ENCODE measurements at places on chromosomes 11 and 22.
A peak's percentile ranks its signal among the peaks of the same experiment; 100 is the strongest.

DNA sequence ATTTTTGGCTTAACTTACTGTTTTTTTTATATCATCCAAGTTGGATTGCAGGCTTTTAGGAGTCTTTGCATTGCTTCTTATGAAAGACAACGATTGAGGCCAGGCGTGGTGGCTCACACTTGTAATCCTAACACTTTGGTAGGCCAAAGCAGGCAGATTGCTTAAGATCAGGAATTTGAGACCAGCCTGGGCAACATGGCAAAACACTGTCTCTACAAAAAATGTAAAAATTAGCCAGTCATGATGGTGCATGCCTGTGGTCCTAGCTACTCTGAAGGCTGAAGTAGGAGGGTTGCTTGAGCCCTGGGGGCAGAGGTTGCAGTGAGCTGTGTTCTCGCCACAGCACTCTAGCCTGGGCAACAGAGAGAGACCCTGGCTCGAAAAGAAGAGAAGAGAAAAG, 56.6 kb downstream of the BID start:
- no peak for DNase-seq

GRCh38 chr11:2762451-2762850, 62.7 kb upstream of the KCNQ1OT1 start:
- no peak for DNase-seq

GRCh38 chr11:44608991-44609782, 43.7 kb downstream of the CD82 start:
- DNase-seq = peak; percentile 55

DNA sequence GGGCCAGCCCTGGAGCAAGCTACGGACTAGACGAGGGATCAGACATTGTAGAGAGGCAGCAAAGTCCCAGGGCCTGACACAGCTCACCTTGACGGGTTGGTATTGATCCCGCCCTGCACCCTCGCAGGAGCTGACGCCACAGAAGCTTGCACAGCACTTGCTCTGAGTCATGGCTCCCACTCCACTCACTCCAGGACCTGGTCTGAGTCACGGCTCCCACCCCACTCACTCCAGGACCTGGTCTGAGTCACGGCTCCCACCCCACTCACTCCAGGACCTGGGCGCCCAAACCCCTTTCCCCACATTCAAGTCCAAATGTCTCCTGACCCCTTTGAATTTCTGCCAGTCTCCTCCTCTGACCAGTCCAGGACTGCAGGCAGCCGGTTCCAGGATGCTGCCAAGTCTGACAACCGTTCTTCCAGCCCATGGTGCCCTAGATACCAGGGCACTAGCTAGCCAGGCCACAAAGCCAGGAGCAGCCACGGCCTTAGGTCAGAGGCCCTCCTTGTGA, 6.0 kb upstream of the PNPLA5 start:
- no peak for DNase-seq

DNA sequence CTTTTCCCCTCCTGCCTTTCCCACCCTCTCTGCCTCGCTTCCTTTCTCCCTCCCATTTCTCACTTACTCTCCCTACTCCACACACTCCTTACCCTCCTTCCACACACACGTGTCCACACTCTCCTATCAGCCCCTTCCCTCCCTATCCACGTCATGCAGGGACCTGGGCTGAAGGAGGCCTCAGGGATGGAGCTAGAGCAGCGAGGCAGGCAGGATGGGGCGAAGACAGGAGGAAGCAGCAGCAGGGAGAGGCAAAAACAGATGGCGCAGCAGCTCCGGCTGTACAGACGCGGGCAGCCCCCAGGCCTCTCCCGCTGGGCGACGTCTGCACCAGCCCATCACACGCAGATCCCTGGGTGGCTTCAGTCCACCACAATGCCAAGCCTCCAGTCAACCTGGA, 97.9 kb downstream of the SPATA19 start:
- DNase-seq = no peak

DNA sequence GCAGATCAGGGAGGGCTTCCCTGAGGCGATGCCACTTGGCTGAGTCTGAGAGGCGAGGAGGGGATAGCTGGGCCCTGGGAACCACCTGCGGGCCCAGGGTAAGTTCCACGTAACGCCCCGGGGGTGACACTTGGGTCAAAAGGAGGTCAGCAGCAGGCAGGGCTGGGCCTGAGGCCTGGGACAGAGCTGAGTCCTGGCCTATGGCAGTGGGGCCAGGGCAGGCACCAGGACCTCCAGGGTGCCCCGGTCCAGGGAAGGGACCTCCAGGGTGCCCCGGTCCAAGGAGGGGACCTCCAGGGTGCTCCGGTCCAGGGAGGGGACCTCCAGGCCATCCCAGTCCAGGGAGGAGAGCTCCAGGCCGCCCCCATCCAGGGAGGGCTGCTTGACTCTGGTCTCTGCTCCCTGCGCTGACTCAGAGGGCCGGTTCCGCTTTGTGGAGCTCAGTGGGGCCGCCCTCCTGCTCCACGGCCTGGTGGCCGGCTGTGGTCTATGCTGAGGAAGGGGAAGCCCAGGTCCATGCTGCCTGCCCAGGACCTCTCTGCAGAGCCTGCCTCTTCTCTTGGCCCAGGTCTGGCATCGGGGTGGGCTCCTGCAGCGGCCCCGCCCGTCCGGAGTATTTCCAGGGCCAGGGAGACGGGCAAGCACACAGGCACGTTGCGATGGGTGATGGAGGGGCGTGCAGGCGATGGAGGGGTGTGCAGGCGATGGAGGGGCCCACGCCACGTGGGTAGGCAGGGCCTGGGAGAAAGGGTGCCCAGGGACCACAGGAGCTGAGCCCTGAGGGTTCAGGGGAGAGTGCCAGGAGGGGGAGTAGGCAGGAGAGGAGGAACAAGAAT, 19.5 kb upstream of the WNT7B start:
- no peak for DNase-seq

GRCh38 chr11:38582756-38583155, 1984.7 kb upstream of the RAG2 start:
- no peak for DNase-seq

GRCh38 chr11:32400670-32401369, 34.5 kb downstream of the WT1 start:
- DNase-seq = no peak

DNA sequence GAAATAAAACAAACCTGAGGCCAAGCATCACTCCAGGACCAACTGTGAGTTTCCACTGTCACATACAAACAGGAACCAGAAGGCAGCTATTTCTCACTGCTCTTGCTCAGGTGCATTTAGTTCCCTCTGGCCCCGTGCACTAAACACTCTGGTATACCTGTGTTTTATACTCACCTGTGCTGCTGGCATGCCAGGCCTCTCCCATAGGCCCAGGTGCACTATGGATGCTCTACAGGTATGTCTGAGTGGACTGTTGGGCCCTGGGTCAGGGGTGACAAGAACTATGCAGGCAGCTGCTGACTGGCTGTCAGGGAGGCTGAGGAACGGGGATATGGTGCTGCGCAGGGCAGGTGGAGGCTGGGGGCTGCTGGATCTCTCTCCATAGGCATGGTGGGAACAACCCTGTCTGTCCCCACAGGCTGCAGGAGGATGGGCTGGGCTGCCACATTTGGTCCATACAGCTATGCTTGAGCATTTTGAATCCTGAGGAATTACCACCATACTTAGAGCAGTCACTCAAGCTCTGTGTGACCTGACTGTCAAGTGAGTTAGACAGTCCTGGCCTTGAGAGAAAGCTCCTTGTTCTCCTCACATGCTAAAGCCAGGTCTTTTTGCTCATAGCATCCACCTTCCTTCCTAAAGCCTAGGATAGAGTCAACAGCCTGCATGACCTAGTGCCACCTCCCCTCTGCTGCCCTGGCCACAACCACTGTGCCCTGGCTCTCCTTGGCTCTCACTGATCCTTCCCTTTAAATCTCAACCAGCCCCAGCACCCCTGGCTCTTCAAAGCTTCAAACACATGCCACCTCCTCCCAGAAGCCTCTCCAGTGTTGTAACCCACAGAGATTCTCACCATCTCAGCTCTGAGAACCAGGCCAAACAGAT, 72.9 kb downstream of the C11orf58 start:
- no peak for DNase-seq

DNA sequence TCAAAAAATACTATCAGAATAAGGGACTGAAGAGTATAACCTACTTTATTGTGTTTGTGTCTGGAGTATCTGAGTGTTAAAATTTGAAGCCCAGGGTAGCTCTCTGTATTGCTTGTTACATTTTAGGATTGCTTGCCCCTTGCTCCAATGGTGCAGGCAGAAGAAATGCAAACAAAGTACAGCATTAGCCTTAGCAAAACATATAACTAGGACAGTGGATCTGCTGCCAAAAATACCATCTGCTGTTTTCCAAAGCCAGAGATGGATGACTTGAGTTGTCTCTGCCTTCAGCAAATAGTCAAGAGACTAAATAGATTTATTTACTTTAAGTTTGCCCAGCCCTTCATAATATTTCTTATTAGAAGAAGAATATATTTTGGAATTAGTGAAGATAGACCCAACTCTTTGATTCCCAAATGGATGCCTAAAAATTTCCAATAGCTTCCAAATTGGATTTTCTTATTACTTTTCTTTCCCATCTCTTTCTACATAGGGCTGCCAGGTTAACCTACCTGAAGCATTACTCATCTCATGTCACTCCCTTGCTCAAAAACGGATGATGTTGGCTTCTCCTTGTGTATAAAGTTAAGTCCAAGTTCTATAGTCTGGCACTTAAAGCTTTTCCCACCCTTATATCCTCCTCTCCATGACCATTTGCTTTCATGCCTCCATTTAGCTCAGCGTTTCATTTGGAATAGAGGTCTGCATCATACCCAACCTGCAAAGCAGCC, 66.3 kb downstream of the LDLRAD3 start:
- DNase-seq = no peak

DNA sequence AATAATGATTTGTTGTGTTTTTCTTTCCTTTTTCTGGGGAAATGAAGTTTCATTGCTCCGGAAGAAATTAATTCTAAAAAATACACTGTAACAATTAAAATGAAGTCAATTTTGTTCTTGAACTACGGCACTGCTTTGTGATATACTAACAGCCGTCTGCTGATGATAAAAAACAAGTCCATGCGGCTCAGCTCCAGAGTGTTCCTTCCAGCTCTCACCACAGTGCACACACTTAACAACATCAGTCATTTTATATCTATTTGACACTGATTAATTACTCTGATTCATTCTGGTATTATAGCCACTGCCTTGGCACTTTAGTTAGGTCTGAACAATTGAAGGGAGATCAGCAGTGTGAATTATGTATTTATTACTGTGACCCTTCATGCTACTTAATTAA, 97.4 kb upstream of the SLC6A5 start:
- DNase-seq = no peak

DNA sequence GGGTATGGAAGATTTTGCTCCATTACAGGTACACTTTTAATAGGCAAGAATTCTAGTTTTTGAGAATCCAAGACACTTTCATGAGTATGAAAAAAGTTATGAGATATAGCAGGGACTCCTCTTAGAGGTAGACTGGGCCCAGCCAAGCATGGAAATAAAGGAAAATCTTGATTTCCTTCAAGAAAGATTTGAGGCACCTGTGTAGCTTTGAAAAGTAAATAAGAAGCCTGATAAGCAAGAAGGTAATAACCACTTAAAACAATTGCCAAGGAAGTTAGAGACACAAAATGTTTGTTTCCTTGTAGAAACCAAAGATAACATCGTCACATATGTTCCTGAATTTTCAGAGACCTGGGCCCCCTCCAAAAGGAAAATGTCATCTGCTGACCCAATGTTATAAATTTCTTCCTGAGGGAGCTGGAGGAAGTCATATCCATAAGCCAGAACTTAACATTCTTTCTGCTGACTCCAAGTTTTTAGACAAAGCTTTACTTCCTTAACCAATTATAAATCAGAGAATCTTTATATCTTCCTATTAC, 314.5 kb upstream of the ANO3 start:
- no peak for DNase-seq

- DNase-seq = no peak
Observed at GRCh38 chr11:19770277-19770676, 57.6 kb downstream of the NAV2 start.

DNA sequence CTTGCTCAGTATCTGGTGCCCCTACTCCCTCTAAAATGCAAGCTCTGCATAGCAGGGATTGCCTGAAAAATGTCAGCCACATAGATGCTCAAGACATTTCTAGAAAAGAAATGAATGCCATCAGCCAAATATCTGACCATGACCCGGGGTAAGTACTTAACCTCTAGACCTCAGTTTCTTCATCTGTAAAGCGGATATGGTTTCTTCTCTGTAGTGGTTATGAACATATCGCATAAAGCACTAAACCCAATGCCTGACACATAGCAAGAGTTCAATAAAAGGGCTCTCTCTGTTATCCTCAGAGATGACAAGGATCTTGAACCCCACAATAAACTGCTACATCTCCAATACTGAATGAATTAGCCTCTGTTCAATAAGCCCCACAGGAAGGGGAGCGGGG, 122.6 kb downstream of the ABTB2 start:
- DNase-seq = no peak

- no peak for DNase-seq
Observed at GRCh38 chr22:27581688-27582087, 219.9 kb downstream of the MN1 start.

GRCh38 chr11:10116588-10116987, 177.4 kb downstream of the SBF2 start:
- no peak for DNase-seq

DNA sequence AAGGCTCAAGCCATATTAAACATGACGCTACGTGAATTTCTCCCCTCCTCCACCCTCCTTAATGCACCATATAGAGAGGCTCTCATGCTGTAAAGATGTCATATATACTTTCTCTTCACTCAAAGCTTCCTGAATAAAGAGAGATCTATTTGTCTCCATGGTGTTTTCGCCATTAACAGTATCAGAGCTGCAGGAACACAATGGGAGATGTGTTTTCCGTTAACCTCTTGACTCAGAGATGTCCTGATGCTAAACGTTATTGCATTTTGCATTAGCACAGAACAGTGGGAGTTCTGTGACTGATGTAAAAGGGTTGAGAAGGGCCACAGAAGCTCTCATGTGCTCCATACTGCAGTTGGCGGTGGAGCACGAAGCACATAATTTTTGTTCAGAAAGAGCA, 25.7 kb upstream of the BLID start:
- no peak for DNase-seq

GRCh38 chr22:29323641-29324040, 8.1 kb upstream of the RASL10A start:
- no peak for DNase-seq

DNA sequence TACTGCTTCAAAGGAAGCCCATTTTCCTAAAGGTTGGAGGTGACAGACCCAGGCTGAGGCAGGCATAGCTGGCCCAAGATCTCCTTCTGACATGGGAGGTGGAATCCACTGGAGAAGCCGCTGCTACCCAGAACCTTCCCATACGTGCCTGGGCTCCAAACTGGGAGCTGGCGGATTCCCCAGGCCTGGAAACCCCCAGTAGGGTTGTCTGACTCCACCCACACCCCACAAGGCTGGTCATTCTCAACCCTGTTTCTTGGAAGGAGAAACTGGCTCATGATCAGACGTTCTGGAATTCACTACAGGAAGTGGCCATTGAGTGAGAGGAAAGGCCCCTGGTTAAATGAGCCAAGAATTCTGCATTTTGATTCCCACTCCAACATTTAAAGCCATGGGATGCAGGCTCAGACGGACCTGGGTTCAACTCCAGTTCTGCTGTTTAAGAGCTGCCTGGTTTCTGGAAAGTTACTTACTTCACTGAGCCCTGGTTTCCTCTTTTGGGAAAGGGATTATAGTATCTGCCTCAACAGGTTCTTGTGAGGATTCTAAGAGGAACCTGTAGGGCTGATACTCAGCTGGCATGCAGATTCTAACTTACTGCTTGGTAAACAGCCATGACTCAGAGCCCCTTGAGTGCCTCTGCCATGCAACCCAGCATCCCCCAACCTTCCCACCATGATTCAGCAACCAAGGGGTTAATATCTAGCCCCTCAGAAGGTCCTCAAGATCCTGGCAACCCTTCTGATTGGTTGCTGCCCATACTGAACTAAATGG, 19.4 kb upstream of the TSKU start:
- DNase-seq = no peak

All from CD8-positive, alpha-beta T cell (primary cell).